ENCODE measurements at places on chromosomes 3 and 15. TPM values are rescaled to one million over a fixed set of nuclear protein-coding genes. Genes with fewer than 3 reads are reported as not detected.

ASB14 gene
- not detected for total RNA-seq

PRSS50 gene
- total RNA-seq: not detected

SLITRK3 gene
- not detected for total RNA-seq

GOLGA6L10 gene
- 3.0 TPM for total RNA-seq

PIGZ gene
- total RNA-seq: 0.27 TPM

FBN1 gene
- total RNA-seq: 0.49 TPM

GRCh38 chr3:127409421-127410136 is 121.7 kb upstream of the PRR20G start:
- DNase-seq: no peak

DNA sequence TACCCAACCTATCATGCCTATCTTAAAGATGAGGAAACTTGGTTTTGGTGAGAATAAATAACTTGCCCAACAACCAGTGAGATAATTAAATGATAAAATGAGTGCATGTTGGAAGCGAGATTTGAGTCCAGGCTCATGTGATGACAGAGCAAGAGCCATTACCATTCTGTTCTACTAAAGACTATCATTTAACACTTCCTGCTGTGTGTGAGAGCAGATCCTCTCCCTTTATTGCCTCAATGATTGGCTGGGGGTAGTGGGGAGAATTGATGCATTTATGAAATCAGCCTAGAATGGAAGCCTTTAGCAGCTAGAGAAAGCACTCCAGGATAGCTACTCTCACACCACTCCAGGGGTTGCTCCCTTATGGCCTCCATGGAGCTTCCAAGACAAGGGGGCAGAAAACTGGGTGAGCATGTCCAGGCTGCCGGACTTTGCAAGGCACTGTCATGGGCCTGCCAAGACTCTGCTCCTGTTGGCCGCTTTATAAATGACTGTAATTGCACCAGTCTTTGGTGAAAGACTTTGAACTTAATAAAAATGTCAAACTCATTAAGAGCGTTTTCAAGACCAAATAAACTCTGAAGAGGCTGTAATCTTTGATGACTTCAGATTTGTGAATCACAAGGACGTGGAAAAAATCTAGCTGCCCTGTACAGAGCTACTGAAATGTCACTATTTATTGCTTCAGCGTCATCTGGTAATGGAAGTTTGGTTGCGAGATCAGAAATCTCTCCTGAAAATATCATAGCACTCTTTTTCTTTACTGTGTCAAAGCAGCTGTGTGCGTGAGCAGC is 209.1 kb upstream of the NR2E3 start:
- DNase-seq: no peak

DNA sequence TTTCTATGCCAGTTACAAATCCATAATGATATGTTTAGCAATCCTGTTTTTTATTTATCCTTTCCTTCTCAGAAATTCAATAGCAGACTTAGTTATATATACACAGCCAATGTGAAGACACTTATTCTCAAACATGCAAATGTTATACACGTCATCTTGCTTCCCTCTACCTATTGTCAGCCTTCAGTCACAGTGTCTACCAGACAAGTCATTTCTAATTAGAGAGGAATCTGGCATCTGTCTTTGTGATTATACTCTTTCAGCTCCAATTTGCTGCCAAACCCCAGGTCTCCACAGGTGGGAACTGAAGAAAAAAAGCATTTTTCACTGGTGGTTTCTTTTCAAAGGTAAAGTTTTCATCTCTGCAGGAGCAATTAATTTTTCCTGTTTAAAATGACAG is 793.1 kb downstream of the AGBL1 start:
- DNase-seq: no peak

- DNase-seq: no peak
Observed at GRCh38 chr3:193040836-193041672, 123.4 kb upstream of the MB21D2 start.
